Suprapubic skin (tissue), 4 donors: ENCODE measurements at places on chromosomes 5 and 9.

GRCh38 chr9:133854048-133854447 is 115.9 kb upstream of the SARDH start:
- H3K36me3 ChIP-seq = no peaks in the 10 kb centered on the region
- no peak overlapping the region for H3K27ac ChIP-seq
- no peaks in the 10 kb centered on the region for H3K27me3 ChIP-seq
- H3K4me1 ChIP-seq = no peaks in the 10 kb centered on the region
- DNase-seq = no peak

DNA sequence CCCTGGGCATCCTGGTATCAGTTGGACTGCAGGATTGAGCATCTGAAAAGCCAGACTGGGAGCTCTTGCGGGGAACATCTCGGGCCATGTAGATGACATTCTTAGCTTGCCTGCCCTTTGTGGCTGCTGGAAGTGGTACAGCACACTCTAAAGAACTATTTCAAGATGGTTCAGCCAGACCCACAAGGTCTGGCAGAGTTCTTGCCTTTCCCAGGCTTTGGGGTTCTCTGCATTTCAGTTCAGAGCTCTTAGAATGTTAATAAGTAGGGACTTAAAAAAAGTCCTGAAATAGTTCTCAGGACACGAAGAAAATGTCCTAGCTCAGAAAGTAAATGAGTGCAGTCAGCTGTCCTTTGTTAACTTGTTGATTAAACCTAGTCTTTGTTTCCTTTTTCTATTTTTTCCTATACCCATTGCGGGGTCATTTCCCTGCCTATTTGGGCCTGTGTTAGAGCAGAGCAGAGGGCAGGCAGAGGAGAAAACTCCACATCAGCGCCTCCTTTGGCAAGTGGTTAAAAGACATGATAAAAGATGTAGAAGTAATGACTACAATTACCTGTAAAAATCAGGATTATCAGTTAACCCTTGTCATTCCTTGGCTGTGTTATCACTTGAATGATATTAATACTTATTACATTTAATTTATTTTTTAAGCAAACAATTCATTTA is 291.5 kb downstream of the ZSWIM6 start:
- no peak for DNase-seq
- peaks cover 36% of the 10 kb centered on the region for H3K4me1 ChIP-seq
- no peaks in the 10 kb centered on the region for H3K36me3 ChIP-seq
- H3K4me3 ChIP-seq = no peak overlapping the region
- no peak overlapping the region for H3K27ac ChIP-seq

- no peak for DNase-seq
- H3K27ac ChIP-seq = no peak overlapping the region
- H3K36me3 ChIP-seq = no peaks in the 10 kb centered on the region
- no peaks in the 10 kb centered on the region for H3K4me1 ChIP-seq
Measured at GRCh38 chr9:68714416-68715180, 9.6 kb downstream of the PIP5K1B start.

DNA sequence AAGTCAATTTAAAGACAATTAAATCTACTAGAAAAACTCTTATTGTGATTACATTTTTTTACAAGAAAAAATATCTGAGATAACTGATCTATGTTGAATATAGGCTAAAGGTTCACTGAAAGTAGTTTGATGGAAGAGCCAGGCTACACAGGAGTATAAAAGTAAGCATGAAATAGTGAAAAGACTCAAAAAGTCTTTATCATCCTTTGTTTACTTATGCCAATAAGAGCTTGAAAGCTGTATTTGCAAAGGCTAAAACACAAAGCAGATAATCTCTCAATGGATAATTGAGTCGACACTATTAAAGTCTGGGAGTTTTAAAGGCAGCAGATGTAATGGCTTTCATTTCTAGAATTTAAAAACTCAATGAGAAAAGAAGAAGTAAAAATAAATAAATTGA is 42.0 kb downstream of the SSBP2 start:
- H3K4me1 ChIP-seq = no peaks in the 10 kb centered on the region
- DNase-seq = no peak
- H3K27me3 ChIP-seq = no peaks in the 10 kb centered on the region
- no peak overlapping the region for H3K4me3 ChIP-seq
- no peak overlapping the region for H3K27ac ChIP-seq
- no peaks in the 10 kb centered on the region for H3K36me3 ChIP-seq

DNA sequence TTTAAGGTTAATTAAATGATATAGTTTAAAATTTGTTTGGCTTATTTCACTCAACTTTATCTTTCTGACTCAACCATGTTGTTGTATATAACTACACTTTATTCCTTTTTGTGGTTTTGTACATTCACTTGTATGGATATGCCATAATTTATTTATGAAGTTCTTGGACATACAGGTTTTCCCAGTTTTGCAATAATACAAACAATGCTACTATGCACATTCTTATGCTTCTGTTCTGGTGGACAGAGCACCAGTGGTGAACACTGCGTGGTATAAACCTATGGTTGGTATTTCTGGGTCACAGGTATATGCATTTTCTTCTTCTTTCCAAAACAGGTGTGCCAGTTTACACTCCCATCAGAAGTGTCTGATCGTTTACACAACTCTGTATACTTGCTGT is 35.7 kb upstream of the TRIM14 start:
- H3K27me3 ChIP-seq = no peaks in the 10 kb centered on the region
- no peak for DNase-seq
- no peak overlapping the region for H3K27ac ChIP-seq

DNA sequence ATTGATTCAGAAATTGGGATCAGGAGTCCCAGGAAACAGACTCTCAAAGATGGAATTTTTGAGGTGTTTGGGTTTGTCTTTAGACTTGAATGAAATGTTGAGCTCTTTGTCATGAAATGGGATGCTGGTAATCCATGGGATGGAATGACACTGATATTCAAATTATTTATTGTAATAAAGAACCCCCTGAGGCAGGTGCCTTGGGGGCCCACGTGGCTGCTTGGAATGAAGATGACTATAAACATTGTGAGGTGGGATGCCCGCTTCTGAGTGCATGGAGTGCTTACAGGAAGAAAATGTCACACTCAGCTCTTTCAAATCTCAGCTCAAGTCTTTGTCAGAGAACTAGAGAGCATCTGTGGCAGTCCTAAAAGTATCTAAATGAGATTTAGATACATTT is 9.6 kb upstream of the C1QTNF2 start:
- no peaks in the 10 kb centered on the region for H3K36me3 ChIP-seq
- no peaks in the 10 kb centered on the region for H3K27me3 ChIP-seq
- DNase-seq = no peak
- H3K4me1 ChIP-seq = peaks cover 4% of the 10 kb centered on the region
- no peak overlapping the region for H3K4me3 ChIP-seq

GRCh38 chr9:3330792-3331420 is 194.9 kb downstream of the RFX3 start:
- DNase-seq = no peak
- H3K4me3 ChIP-seq = no peak overlapping the region
- H3K27ac ChIP-seq = no peak overlapping the region

GRCh38 chr5:14829396-14829795 is 42.2 kb downstream of the ANKH start:
- DNase-seq = no peak
- no peaks in the 10 kb centered on the region for H3K27me3 ChIP-seq
- H3K4me3 ChIP-seq = no peak overlapping the region
- H3K36me3 ChIP-seq = no peaks in the 10 kb centered on the region
- H3K27ac ChIP-seq = no peak overlapping the region

GRCh38 chr5:172905346-172906140 is 53.7 kb upstream of the RPL26L1 start:
- no peaks in the 10 kb centered on the region for H3K36me3 ChIP-seq
- H3K4me1 ChIP-seq = peaks cover 61% of the 10 kb centered on the region
- no peak overlapping the region for H3K4me3 ChIP-seq
- no peaks in the 10 kb centered on the region for H3K27me3 ChIP-seq

- H3K27ac ChIP-seq = no peak overlapping the region
- H3K36me3 ChIP-seq = no peaks in the 10 kb centered on the region
- H3K27me3 ChIP-seq = no peaks in the 10 kb centered on the region
- peaks cover 5% of the 10 kb centered on the region for H3K4me1 ChIP-seq
Measured at GRCh38 chr9:91376239-91376638, 14.5 kb upstream of the AUH start.

GRCh38 chr5:40813698-40814281 is 15.6 kb upstream of the PRKAA1 start:
- no peak overlapping the region for H3K27ac ChIP-seq
- H3K4me3 ChIP-seq = no peak overlapping the region
- no peaks in the 10 kb centered on the region for H3K27me3 ChIP-seq
- H3K36me3 ChIP-seq = no peaks in the 10 kb centered on the region
- no peaks in the 10 kb centered on the region for H3K4me1 ChIP-seq

GRCh38 chr9:21153336-21154017 is 11.8 kb upstream of the IFNW1 start:
- H3K36me3 ChIP-seq = no peaks in the 10 kb centered on the region
- no peak for DNase-seq
- peaks cover 3% of the 10 kb centered on the region for H3K4me1 ChIP-seq
- H3K27ac ChIP-seq = no peak overlapping the region
- H3K4me3 ChIP-seq = no peak overlapping the region
- no peaks in the 10 kb centered on the region for H3K27me3 ChIP-seq

DNA sequence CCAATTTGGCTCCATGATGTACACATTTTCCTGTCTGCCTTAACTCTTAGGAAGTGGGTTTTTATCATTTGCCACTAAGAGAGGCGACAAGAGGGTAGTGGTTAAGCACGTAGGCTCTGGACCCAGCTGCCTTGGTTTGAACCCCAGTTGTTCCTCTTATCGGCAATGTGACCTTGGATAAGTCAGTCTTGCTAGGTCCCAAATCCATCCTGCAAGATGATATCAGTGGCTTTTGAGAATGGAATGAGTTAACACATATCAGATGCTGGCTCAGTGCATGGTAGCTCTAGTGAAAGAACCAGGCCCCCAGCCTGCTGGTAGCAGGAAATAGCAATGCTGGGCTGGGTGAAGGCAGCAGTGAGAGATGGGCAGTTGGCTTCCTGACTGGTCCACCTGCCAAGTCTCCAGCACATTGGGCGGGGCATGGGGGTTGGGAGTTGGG is 72.5 kb downstream of the STK10 start:
- H3K36me3 ChIP-seq = no peaks in the 10 kb centered on the region
- H3K4me1 ChIP-seq = peaks cover 20% of the 10 kb centered on the region
- peak; percentile 57 for DNase-seq
- H3K27me3 ChIP-seq = no peaks in the 10 kb centered on the region
- no peak overlapping the region for H3K27ac ChIP-seq

DNA sequence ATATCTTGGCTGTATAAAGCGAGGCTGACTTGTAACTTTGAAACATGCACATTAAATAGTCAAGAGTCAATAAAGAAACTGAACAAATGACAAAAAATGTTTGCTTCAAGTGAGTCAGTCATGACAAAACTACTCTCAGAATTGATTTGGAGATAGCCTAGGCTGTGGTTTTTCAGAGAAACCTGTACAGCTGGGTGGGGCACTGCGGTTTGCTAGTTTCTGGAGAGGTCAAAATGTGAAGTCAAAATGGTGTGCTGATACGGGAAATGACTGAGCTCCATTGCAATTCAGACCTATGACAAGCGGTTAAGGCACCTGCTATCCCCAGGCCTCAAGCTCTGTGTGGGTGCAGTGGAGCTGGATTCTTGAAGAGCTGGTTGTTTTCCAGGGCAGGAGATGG is 10.3 kb upstream of the CD180 start:
- DNase-seq = no peak
- H3K27ac ChIP-seq = no peak overlapping the region
- H3K36me3 ChIP-seq = no peaks in the 10 kb centered on the region
- no peak overlapping the region for H3K4me3 ChIP-seq
- H3K4me1 ChIP-seq = peaks cover 18% of the 10 kb centered on the region

- no peaks in the 10 kb centered on the region for H3K27me3 ChIP-seq
- H3K36me3 ChIP-seq = no peaks in the 10 kb centered on the region
- H3K27ac ChIP-seq = no peak overlapping the region
- no peak overlapping the region for H3K4me3 ChIP-seq
- DNase-seq = no peak
- no peaks in the 10 kb centered on the region for H3K4me1 ChIP-seq
Measured at GRCh38 chr9:82716821-82717220, 346.1 kb downstream of the RASEF start.

DNA sequence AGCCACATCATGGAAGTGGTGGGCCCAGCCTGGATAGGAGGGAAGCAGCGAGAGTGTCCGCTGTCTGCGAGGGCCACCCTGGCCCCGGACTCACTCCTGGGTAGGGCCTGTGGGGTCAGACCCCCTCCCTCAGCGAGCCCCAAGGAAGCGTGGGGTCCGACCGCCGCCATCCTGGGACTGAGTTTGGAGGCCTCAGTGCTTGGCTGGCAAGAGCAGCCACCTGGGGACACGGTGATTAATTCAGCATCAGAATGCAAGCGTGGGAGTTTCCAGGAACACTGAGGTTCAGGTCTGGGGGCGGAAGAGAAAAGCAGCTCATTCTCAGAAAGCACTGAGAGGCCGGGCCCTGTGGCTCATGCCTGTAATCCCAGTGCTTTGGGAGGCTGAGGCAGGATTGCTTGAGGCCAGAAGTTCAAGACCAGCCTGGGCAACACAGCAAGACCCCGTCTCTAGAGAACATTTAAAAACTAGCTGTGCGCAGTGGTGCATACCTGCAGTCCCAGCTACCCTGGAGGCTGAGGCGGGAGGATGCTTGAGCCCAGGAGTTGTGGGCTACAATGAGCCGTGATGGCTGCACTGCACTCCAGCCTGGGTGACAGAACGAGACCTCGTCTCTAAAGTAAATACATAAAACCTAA is 18.3 kb upstream of the CAMSAP1 start:
- H3K4me1 ChIP-seq = peaks cover 24% of the 10 kb centered on the region
- no peaks in the 10 kb centered on the region for H3K27me3 ChIP-seq
- H3K4me3 ChIP-seq = no peak overlapping the region
- peak; percentile 67 for DNase-seq

DNA sequence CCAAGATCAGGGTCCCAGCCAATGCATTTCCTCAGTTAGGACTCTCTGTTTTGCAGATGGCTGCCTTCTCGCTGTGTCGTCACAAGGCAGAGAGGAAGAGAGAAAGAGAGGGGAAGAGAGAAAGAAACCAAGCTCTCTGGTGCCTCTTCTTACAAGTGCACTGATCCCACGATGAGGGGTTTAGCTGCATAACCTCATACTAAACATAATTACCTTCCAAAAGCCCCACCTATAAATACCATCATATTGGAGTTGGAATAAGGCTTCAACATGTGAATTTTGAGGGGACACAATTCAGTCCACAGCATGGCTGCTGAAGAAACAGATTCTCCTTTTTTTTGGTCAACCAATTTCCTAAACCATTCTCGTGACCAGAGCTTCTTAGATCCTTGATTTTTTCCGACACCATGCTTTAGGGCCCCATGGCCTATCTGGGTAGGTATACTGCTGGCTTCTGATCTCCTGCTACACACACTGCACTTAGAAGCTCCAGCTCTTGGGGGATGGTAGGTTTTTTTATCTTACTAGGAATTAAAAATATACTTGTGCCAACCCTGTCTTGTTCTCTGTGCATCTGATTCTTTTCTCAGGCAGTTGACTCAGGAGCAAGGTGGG is 5.1 kb downstream of the CAMK4 start:
- H3K4me3 ChIP-seq = no peak overlapping the region
- no peak for DNase-seq
- H3K4me1 ChIP-seq = peaks cover 8% of the 10 kb centered on the region
